CD4-positive, alpha-beta T cell treated with Interleukin-6 at 100 ng/mL for 8 hours (primary cell): ENCODE measurements at places on chromosomes 16 and 17.

GRCh38 chr17:11980813-11981212 lies 16.5 kb downstream of the ZNF18 start:
- no peak for DNase-seq

DNA sequence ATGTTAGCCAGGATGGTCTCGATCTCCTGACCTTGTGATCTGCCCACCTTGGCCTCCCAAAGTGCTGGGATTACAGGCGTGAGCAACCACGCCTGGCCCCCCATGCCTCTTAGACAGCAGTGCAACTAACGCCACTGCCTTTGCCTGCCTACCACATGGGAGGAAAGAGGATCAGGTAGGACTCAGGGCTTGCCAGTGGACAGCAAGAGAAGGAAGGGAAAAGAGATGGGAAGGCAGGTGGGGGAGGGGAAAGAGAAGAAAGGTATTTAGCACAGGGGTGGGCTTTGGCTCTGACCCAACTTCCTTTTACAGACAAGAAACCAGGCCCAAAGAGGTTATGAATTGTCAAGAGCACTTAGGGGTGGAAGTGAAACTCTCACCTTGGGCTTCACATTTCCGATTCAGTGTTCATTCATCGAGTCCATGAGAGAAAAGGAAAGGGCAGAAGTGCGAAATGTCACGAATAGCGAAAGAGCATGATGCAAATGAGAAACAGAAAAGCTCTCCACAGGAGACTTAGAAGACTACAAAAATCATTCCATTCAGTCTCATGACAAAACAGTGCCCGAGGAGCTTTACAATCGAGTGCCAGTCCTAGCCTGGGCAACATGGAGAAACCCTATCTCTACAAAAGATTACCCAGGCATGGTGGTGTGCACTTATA lies 36.4 kb downstream of the CDK5R1 start:
- DNase-seq = no peak

- DNase-seq = no peak
These were observed 11.2 kb upstream of the SBK1 start for GRCh38 chr16:28280881-28281836.

- DNase-seq = no peak
These were observed 20.0 kb upstream of the ITGB4 start for GRCh38 chr17:75701288-75701687.

- DNase-seq = no peak
These were observed 1.0 kb downstream of the NECAB2 start for GRCh38 chr16:83968891-83969649.

DNA sequence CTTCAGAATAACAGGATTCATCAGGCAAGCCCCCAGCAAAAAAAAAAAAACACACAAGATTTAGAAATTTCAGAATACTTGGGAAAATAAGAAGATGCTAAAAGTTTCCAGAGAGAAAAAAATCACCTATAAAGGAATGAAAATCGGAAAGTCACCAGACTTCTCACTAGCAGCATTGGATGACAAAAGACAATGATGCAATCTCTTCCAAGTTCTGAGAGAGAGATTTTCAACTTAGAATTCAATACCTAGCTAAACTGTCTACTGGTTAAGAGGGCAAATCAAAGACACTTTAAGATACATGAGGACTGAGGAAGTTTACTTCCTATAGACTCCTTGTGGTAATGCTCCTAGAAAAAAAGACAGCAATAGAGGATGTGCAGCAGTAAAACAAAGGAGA lies 23.9 kb upstream of the TNS4 start:
- no peak for DNase-seq

GRCh38 chr16:86389566-86390328 lies 120.6 kb upstream of the FOXF1 start:
- no peak for DNase-seq

- DNase-seq = no peak
These were observed 911.1 kb upstream of the GOT2 start for GRCh38 chr16:59645194-59645593.

- DNase-seq = no peak
These were observed 25.3 kb downstream of the SPNS2 start for GRCh38 chr17:4523946-4524345.

DNA sequence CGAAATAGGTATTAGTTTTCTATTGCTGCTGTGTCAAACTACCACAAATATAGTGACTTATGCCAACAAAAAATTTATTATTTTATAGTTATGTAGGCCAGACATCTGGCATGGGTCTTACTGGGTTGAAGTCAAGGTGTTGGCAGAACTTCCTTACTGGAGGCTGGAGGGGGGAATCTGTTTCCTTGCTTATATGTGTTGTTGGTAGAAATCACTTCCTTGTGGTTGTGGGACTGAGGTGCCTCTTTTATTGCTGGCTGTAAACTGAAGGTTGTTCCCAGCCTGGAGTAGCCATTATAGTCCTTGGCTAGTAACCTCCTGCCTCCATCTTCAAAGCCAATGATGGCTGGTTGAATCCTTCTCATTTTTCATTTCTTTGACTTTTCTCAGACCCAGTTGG lies 439.8 kb upstream of the EEF2KMT start:
- DNase-seq = no peak

- no peak for DNase-seq
These were observed 9.6 kb downstream of the LDAF1 start for GRCh38 chr16:21167929-21168602.

DNA sequence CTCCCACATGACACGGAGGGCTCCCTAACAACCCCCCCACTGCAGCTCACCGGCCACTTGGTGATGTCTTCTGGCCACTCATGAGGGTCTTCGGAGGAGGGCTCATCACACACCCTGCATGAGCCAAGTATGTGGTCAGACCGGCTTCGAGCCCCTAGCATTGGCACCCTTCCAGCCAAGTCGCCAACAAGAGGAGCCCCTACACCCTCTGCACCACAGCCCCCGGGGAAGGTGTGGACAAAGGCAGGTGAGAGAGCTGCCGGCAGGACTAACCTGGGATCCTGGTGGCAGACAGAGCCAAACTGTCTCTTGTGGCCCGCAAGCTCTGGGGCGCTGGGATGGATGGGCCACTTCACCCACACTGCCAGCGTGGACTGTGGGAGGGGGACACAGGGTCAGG lies 6.5 kb downstream of the SNRNP25 start:
- DNase-seq = no peak

DNA sequence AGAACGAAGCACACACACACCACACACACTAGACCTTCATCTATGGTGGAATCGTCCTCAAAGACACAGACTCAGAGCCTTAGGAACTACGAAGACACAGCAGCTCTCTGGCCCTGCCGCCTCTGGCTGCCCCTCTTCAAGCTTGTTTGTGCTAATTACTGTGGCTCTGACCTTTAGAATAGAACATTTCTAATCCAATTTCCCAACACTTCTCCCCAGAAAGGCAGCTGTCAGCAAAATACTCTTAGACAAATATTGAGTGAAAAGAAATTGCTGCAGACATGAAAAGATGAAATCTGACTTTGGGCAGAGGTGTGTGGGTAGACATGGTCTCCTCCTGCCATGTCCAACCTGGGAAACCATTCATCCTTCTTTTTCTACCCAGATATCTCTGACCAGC lies 152.0 kb upstream of the DNAH9 start:
- DNase-seq = no peak

DNA sequence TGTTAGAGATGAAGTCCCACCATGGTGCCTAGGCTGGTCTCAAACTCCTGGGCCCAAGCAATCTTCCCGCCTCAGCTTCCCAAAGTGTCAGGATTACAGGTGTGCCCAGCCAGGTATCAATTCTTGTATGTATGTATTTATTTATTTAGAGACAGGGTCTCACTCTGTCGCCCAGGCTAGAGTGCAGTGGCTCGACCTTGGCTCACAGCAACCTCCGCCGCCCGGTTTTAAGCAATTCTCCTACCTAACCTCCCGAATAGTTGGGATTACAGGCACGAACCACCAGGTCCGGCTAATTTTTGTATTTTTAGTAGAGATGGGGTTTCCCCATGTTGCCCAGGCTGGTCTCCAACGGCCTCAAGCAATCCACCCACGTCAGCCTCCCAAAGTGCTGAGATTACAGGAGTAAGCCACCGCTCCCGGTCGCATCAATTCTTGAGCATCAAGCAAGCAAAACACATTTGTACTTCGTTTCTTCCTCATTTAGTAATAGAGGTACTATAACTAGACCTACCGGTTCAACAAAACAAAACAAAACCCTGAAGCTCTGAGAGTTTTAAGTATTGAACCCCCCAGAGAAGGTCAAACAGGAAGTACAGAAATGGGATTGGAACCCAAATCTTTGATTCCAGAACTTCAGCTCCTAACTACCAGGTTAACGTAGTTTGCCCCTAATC lies 1.0 kb upstream of the ZNF500 start:
- DNase-seq = no peak

GRCh38 chr16:8565498-8565897 lies 24.8 kb downstream of the TMEM114 start:
- DNase-seq = no peak

GRCh38 chr16:19289811-19290485 lies 4.4 kb downstream of the CLEC19A start:
- DNase-seq = no peak

DNA sequence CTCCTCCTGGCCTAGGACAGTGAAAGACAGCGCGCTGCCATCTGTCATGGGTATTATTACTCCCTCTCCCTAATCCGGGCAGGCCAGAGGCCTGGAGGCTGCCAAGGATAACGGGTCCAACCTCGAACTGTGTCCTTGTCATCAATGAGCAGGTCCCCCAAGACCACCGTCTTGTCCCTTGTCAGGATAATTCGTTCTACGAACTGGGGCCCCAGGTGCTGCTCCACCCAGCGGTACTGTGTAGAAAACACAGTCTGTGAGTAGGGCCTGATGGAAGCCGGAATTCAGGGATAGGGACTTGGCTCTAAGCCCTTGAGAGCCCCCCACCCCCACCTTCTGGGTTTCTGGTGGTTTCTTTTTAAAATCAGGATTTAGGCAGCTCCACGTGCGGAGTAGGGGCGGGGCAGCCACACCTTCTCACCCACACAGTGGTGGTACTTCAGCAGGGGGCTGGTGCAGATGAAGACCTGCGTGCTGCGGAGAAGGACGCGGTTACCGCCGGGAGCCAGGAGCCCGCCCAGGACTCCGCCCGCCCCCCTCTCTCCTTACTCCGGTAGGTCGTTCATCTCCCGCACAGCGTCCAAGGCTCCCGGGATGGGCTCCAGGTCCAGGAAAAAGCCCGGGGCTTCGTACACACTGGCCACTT lies 787 bp downstream of the NT5C start:
- DNase-seq = peak; percentile 39

- no peak for DNase-seq
These were observed 233.5 kb downstream of the GSG1L start for GRCh38 chr16:27829975-27830374.

DNA sequence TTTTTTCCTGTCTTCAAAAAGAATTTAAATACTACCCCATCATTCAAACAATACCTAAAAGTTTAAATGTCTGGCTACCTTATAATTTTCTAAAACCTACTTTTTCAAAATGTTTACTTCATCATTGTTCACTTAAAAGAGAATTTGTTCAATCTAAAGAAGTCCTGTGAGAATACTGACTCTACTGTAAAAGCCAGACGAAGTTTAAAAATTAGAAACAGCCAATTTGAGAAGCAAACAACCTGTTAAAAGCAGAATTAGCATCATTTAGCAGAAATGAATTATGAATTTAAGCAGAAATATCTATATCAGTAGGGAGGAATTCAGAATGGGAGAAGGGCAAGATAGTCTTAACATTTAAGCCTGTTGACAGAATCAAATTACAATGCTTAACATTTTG lies 2.1 kb downstream of the SKA2 start:
- no peak for DNase-seq

DNA sequence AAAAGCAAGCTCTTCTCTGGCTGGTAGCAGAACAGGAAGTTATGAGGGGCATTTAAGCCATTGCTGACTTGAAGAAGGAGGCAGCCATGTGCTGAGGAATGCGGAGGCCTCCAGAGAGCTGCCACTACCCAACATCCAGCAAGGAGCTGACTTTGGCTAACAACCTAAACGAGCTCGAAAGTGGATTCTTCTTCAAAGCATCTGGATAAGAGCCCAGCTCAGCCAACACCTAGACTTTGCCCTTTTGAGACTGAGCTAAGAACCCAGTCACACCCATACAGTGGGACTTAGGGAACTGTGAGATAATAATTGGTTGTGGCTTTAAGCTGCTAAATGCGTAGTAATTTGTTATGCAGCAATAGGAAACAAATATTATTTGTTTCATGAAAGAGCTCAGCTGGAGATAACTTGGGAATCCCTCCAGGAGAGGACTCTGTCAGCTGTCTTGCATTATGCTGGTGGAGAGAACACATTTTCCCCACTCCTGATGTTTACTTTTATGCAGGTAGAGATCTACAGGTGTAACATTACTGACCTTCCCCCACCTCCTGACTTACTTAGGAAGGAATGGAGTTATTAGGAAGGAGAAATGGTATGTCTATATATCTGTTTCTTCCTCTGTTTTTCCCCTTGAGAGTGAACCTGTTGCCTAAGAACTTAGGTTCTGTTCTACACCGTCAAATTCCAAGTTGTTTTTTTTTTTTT lies 52.7 kb upstream of the ZNF629 start:
- no peak for DNase-seq

DNA sequence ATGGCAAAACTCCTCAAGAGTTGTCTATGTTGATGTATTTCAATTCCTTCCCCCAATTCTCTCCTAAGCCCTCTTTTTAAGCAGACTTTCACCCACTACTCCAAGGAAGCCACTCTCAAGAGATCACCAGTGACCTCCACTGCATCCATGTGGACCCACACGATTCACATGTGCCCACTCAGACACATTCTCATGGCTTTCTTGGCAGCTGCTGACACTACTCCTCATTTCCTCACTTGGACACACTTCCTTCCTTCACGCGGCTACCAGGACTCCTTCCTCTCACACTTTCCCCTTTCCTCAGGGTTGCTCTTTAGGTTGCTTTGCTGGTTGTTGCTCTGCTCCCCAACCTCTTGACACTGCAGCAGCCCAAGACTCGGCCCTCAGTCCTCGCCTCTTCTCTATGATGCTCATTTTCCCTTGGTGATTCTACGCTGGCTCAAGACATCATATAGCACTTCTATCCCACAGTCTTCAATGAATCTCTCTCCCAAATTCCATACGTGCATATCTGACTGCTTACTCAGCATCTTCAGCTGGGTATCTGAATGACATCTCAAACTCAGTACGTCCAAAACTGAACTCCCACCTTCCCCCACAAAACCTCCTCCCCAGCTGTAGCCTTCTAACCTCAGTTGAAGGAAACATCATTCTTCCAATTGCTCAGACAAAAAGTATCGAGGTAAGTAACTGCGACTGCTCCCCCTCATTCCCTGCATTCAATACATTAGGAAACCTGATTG lies 28.2 kb downstream of the HELZ start:
- DNase-seq = no peak

DNA sequence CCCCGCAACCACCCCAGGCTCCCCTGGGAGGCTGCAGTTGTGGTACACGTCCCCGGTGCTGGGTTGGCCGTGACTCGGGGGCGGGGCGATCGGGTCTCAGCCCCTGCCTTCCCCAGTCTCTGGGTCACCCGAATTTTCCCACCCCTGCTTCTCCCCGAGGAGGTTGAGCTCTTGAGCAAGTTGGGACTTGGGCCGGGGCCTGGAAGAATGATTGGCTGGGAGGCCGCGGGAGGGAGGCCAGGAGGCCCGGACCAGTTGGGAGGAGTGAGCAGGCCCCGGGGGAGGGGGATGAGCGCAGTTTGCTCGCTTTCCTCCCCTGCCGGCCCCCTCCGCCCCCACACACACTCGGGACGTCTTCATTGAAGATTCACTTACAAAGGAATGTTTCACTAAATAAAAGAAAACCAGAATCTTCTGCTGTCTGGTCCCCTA lies 4.5 kb upstream of the HEXIM1 start:
- no peak for DNase-seq

GRCh38 chr17:32341141-32341856 lies 674 bp downstream of the C17orf75 start:
- DNase-seq = peak; percentile 55
